RWPE2 (cell line): ENCODE measurements at places on chromosomes 6 and 20.
A peak's percentile ranks its signal among the peaks of the same experiment; 100 is the strongest.

DNA sequence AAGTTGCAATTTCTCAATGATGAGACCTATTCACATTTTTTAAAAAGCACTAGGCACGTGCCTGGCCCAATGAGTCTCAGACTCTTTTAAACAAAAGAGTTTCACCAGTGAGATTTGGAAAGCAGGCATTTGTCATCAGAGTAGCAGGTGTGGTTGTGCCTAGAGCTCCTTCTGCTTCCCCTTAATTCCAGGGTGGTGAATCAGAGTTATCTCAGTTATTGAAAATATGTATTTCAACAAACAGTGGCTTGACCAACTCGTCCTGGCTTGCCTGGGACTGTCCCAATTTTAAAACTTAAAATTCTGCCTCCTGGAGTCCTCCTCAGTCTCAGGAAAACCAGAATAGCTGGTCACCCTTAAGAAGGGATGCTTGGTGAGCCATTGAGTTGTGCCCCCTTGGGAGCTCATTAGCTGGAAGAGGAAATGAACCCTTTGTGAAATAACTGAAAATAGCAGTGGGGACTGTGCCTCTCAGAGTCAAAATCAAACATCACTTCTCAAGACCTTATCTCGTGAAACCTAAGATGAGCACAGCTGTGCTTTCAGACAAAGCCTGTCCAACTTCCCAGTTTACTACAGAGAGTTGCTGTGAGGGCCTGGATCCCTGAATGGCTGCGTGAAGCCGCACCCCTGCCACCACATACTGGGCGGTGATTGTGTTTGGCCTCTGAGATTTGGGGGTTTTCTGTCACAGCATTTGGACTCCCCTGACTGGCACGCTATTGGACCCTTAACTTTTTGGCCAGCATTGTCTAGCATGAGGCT is 116.3 kb downstream of the ANKRD60 start:
- peaks cover 36% of the 10 kb centered on the region for H3K4me1 ChIP-seq
- H3K4me3 ChIP-seq = no peak overlapping the region
- no peaks in the 10 kb centered on the region for H3K36me3 ChIP-seq
- H3K27ac ChIP-seq = peak overlapping the region; percentile 96

DNA sequence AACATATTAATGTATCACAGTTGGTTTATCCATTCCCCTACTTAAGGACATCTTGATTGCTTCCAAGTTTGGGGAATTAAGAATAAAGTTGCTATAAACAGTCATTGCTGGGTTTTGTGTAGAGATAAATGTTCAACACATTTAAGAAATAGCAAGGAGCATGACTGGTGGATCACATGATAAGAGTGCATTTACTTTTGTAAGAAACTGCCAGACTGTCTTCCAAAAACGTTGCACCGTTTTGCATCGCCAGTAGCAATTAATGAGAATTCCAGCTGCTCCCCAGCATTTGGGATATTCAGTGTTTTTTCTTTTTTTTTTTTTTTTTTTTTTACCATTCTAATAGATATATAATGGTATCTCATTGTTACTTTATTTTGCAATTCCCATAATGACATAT is 695.7 kb upstream of the GJE1 start:
- H3K4me3 ChIP-seq = no peak overlapping the region
- no peaks in the 10 kb centered on the region for H3K27me3 ChIP-seq
- H3K4me1 ChIP-seq = no peaks in the 10 kb centered on the region

GRCh38 chr6:144035416-144035815 is 27.4 kb upstream of the PLAGL1 start:
- no peak for DNase-seq
- H3K27ac ChIP-seq = no peak overlapping the region
- H3K4me1 ChIP-seq = no peaks in the 10 kb centered on the region
- no peak overlapping the region for H3K4me3 ChIP-seq

- no peak overlapping the region for H3K4me3 ChIP-seq
- peaks cover 8% of the 10 kb centered on the region for H3K36me3 ChIP-seq
- no peak for DNase-seq
- no peak overlapping the region for H3K27ac ChIP-seq
Observed at GRCh38 chr6:20571261-20571660, 37.0 kb downstream of the CDKAL1 start.

- H3K36me3 ChIP-seq = peaks cover 8% of the 10 kb centered on the region; the same call in 1 of the 2 replicates
- peaks cover 15% of the 10 kb centered on the region for H3K4me1 ChIP-seq
- no peaks in the 10 kb centered on the region for H3K27me3 ChIP-seq
Observed at GRCh38 chr6:161233986-161234661, 39.7 kb downstream of the AGPAT4 start.

DNA sequence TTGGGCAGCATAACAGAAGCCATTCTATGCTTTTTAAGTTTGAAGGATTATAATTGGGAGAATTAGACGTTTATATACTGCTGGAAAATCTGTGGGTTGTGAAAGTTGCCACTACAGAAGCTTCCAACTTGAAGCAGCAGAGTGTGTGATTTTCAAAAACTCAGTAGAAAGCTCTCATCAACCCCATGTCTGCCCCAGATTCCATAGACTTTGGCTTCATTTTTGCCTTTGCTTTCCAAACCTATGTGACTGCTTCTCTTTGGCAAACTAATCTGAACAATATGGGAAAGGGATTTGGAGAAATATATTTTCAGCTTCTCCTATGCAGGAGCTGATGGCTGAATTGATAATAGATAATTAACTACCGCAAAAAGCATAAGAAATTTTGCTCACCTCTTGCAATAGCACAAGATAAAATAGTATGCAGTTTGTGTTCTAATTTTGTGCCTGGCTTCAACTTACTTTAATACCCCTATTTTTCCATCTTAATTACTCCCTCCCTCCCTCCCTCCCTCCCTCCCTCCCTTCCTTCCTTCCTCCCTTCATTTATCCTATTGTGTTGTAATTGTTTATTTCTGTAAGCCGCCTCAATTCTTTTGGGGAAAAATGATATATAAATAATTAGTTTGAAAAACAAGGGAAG is 214.1 kb upstream of the HS3ST5 start:
- no peaks in the 10 kb centered on the region for H3K4me1 ChIP-seq
- DNase-seq = no peak
- H3K27me3 ChIP-seq = no peaks in the 10 kb centered on the region
- H3K27ac ChIP-seq = no peak overlapping the region
- no peak overlapping the region for H3K4me3 ChIP-seq
- no peaks in the 10 kb centered on the region for H3K36me3 ChIP-seq

GRCh38 chr6:142740449-142740848 is 204.5 kb downstream of the HIVEP2 start:
- H3K27me3 ChIP-seq = no peaks in the 10 kb centered on the region
- no peak overlapping the region for H3K27ac ChIP-seq
- H3K36me3 ChIP-seq = no peaks in the 10 kb centered on the region
- DNase-seq = no peak
- H3K4me3 ChIP-seq = no peak overlapping the region

GRCh38 chr20:44170816-44171410 is 16.1 kb downstream of the JPH2 start:
- H3K4me3 ChIP-seq = no peak overlapping the region
- H3K27me3 ChIP-seq = no peaks in the 10 kb centered on the region
- H3K36me3 ChIP-seq = no peaks in the 10 kb centered on the region
- no peak for DNase-seq
